ENCODE measurements at places on chromosomes 11 and 22. TPM values are rescaled to one million over a fixed set of nuclear protein-coding genes. Genes with fewer than 3 reads are reported as not detected.

GRCh38 chr11:86676533-86677154, 4.2 kb upstream of the ME3 start:
- DNase-seq: no peak

DNA sequence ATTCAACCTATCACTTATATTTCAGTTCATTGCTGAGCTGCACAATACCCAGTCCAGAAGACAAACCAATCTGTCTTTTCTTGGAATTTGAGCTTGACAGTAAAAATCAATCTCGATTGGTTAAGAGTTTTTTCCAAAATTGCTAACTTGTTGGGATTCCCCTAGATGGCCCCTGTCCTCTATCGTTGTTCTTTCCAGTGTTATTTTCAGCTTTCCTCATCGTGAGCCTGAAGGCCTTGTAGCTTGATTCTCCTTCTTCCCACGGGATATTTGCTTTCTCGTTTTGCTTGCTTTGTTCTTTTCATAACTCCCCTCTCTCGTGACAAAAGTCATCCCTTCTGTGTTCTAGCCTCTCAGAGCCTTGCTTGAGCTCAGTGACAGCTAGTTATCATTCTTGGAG, 3.1 kb downstream of the OR8B8 start:
- no peak for DNase-seq

GRCh38 chr11:83643115-83643514, 356.9 kb upstream of the CCDC90B start:
- DNase-seq: no peak

DNA sequence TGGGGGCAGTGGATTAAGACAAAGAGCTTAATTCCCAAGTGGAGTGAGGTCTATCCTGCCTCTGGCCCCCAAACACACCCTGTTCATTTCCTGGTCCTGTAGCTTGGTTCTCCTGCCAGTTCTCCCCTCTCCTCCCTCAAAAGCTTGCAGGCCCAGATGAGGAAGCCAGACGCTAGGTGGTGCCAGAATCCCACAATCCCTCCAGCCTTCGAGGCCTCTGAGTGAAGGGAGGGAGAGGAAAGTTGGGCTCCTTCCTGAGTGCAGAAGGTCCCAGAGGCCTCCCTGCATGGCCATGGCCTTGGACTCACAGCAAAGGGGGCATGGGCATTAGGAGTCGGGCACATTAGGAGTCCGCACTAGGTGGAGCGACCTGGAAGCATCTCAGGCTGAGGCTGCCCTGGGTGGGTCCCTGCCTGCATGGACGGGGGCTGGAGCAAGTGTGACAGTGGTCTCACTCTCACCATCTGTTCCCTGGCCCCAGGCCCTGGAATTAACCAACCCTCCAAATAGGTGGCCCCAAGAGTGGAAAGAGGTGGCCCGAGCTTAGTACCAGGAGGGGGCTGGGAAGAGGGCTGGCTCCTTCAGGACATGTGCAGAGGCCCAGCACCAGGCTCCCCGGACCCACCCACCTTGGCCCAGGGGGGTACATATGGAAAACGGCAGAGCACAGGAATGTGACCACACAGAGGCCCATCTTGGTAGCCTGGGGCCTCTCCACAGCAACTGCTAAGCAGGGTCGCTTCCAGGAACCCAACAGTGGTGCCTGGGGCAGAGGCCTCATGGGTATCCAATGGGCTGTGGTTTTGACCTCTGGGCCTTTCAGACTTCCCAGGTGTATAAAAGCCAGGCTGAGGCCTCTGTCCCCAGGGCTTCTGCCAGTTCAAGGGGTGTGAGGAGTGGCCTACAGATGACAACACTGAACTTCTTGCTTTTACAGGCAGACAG, 5.2 kb downstream of the FXYD2 start:
- no peak for DNase-seq

DNA sequence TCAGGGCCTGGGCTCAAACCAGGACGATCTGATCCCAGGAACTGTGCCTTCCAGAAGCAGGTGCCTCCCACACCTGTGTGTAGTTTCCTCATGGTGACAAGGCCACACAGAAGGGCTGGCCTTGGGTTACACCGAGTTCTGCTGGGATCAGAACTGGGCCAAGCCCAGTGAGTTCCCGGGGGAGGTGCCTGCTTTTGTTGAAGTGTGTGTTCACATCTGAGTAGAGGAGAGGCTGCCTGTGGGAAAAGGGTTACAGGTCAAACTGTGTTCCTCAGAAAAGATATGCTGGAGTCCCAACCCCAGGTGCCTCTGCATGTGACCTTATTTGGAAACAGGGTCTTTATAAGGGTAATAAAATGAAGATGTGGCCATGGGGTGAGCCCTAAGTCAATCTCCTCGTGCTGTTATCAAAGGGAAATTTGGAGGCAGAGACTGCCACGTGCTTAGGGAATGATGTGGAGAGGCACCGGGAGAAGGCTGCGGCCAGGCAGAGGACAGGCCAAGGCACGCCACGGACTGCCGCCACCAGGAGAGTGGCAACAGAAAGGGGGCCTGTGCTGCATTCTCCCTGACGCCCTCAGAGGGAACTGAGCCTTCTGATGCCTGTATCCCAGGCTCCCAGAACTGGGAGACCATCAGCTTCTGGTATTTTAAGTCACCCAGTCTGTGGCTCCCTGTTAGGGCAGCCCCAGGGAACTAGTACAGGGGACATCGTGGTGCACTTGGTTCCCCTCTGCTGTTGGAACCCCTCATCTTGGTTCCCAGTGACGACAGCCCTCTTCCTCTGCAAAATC, 158.8 kb downstream of the CACNA1I start:
- DNase-seq: no peak

DNA sequence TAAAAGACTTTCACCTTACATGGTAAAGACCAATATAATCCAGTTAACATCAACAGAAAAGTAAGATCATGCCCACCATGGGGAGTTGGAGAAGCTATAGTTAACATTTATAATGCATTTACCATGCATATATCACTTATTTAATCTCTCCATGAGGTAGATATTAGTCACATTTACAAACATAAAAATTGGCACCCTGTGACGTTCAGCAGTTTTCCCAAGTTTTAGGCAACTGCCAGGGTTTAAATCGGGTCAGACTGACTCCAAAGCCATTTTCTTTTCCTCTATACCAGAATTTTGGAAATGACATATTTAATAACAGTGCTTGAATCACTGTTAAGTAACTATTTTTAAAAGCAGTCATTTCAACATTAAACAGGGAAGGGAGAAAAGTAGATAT, 266.3 kb downstream of the DDX10 start:
- DNase-seq: no peak

MS4A6E gene
- not detected for total RNA-seq

OR51E1 gene
- not detected for total RNA-seq

CEP126 gene
- total RNA-seq: 1.6 TPM

ADAMTS15 gene
- not detected for total RNA-seq

LYVE1 gene
- total RNA-seq: not detected

All from CD8-positive, alpha-beta memory T cell (primary cell).